Smooth muscle cell of the pulmonary artery (primary cell): ENCODE measurements at places on chromosomes 6 and 20. TPM values are rescaled to one million over a fixed set of nuclear protein-coding genes. Genes with fewer than 3 reads are reported as not detected.

The PHF1 gene
- total RNA-seq: 25.1 and 30.0 TPM in 2 replicates

The PET117 gene
- 7.4 and 7.8 TPM in 2 replicates for total RNA-seq

The TRIM15 gene
- not detected in 2 replicates for total RNA-seq

The BPIFA3 gene
- not detected in 2 replicates for total RNA-seq

The NKX2-4 gene
- total RNA-seq: not detected in 2 replicates

The SPATS1 gene
- total RNA-seq: not detected in 2 replicates

The ATAT1 gene
- 3.3 and 5.0 TPM in 2 replicates for total RNA-seq

The GPLD1 gene
- total RNA-seq: 0.33 and 0.46 TPM in 2 replicates

The SDCBP2 gene
- total RNA-seq: 1.8 and 2.1 TPM in 2 replicates

The SNPH gene
- total RNA-seq: 12.0 and 21.3 TPM in 2 replicates

The ANKRD66 gene
- total RNA-seq: not detected in 2 replicates

The MOG gene
- total RNA-seq: not detected in 2 replicates
